NCI-H2081 (cell line): ENCODE measurements at places on chromosomes 3 and 15.

DNA sequence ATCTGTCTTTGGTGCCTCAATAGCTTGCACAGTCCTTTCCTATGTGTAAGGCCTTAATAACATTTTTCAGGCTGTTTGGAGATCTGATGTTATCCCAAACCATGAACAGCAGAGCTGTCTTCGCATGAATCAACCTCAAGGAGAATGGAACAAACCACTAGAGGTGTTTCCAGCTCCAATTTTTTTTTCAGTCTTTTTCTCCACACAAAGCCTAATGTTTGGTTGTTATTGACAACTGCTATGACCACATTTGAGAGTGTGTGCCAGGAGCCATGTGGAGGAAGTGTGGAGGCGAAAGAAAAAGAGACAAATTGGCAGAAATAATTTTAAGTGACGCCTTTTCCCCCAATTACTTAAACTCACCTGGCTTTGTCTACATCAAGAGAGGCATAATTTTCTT is 38.7 kb downstream of the RTP4 start:
- no peak for DNase-seq

DNA sequence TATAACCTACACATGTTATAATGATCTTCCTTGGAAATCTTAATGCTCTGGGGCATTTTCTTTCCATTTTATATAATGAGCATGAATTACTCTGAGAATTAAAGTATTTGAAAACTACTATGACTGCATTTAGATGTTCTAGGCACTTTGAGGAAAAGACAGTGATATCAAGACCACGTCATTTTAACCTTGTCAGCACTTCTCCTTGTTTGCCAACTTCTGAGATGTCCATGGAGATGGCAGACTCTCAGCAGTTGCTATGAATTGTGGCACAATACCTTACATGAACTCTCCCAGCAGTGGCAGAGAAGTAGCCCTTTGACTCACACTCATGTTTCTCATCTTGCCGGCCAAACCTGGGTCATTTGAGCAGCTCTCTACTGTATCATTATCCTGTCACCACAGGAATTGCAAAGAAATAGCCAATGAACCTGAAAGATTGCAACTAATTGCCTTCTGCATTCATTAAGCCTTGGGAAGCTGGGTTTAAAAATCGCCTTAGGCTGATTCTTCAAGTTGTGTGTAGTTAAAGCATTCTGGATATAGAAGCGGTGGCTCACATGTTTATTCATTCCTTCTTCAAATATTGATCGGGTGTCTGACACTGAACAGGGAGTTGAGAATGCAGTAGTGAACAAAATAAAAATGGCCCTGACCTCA is 272.2 kb upstream of the CFAP20DC start:
- no peak for DNase-seq

DNA sequence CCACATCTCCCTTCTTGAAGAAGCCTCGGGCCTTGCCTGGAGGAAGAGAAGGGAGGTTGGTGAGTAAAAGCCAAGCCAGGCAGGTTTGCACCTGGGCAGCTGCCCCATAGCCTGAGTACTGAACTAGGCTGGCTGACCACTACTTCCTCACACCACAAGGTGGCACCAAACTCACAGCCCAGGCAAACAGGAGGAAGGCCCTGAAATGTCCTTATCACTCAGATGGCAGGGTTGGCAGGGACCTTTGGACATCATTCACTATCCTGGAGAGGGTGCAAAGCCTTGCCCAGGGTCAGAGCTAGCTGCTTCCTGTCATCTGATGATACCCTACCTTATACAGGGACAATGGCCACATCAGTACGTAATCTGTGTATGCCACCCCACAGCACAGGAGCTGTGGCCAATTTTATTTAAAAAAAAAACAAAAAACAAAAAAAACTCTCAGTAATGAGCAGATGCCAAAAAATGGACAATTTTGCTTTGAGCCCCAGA is 2.2 kb upstream of the GRAMD2A start:
- peak; percentile 75 for DNase-seq

DNA sequence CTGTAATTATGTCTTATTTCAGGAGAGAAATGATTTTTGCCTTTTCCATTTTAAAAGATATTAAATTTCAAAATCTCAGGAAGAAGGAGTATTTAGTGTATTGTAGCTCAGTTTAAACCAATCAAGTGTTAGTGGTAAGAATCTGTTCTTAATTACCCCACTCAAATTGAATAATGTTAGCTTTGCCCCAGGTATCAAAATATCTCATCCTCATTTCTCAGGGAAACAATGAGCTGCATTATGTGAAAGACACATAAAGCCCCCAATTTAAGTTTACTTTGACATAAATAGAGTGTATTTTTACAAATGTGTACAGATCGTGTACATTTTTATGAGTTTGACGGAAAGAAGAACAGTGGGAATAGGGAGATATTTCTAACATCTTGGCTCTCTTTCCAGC is 317.4 kb upstream of the RARB start:
- no peak for DNase-seq

DNA sequence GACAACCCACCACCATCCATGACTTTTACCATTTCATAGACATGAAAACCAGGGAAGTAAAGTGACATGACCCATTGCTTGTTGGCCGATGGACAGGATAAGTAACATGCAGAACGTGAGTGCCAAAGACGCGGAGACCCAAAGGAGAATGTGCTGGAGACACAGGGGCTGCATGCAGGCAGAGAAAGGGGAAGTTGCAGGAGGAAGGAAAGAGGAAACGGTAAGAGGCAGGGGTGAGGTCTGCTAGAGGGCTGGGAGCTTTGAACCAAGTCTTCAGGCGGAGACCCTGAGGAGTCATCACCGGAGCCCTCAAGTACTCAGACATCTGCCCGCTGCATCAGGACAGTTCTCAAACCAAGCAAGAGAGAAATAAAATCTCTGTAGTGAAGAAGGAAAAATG is 34.9 kb downstream of the MAGEF1 start:
- DNase-seq = no peak

- DNase-seq = peak; percentile 39
Observed at GRCh38 chr15:34336991-34337556, 507 bp downstream of the SLC12A6 start.

DNA sequence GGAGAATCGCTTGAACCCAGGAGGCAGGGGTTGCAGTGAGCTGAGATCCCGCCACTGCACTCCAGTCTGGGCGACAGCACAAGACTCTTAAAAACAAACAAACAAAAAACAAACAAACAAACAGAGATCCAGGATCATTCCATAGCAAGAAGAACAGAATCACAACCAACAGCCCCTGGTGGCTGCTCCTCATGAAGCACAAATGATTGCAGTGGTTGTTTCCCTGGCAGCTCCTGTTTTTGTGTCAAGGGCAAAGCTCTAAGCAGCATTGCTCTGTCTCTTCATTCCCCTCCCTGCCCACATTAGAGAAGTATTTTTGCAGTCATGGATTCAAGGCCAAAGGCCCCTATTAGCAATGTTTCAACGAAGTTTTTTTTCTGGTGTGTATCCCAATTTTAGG is 25.8 kb upstream of the BLM start:
- DNase-seq = no peak

GRCh38 chr15:52527911-52528563 is 643 bp downstream of the MYO5A start:
- DNase-seq = peak; percentile 33

- no peak for DNase-seq
Observed at GRCh38 chr3:168124291-168124690, 28.6 kb upstream of the GOLIM4 start.

DNA sequence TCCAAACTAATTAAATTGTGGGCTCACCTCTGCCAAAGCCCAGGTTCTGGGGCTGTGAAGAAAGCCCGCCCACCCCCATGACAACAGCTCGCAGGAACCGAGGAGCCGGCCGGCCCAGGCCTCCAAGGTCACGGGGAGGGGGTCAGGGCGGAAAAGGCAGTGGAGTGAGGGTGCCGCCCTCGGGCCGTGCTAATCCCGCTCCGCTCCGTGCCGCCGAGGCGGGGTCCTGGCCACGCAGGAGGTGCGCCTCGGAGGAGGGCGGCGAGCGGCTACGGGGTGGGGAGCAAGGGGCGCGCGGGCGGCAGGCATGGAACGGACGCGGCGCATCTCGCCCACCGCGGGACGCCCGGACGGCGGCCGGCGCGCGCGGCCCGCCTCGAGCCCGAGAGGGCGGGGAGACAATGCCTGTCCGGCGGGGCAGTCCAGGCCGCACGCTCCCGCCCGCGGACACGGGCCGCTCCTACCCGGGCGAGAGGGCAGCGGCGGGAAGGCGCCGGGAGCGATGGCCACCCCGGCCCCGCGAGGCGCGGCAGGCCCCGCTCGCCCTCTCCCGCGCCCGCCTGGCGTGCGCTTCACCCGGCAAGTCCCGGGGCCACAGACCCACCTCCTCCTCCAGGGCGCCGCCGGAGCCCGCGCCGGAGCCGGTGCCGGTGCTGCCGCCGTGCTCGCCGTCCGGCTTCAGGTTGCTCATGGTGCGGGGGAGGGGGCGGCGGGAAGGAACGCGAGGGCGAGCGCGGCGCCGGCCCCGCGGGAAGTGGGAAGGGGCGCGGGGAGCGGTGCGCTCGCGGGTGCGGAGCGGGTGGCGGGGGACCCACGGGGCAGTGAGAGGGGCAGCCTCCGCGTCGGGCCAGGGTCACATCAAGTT is 528 bp downstream of the RBPMS2 start:
- DNase-seq = no peak

- DNase-seq = no peak
Observed at GRCh38 chr3:188854772-188855149, 317.0 kb upstream of the TPRG1 start.

DNA sequence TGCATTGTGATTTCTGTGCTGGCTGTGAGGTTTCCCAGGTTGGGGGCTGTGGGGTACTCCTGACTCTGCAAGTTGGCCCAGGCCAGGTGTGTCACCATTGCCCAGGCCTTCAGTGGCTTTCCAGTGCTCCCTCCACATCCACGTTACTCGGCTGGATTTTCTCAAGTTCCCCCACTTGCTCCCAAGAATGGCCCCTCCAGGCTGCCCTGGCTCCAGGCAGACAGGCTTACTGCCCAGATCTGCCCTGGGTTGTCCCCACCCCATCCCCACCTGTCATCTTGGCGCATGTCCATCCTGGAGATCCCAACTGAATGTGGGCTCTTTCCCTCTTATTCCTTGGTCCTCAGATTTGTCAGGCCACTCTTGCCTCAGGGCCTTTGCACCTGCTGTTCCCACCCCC is 3.6 kb downstream of the APBA2 start:
- no peak for DNase-seq

GRCh38 chr15:90934256-90934948 is 683 bp upstream of the UNC45A start:
- peak; percentile 92 for DNase-seq

DNA sequence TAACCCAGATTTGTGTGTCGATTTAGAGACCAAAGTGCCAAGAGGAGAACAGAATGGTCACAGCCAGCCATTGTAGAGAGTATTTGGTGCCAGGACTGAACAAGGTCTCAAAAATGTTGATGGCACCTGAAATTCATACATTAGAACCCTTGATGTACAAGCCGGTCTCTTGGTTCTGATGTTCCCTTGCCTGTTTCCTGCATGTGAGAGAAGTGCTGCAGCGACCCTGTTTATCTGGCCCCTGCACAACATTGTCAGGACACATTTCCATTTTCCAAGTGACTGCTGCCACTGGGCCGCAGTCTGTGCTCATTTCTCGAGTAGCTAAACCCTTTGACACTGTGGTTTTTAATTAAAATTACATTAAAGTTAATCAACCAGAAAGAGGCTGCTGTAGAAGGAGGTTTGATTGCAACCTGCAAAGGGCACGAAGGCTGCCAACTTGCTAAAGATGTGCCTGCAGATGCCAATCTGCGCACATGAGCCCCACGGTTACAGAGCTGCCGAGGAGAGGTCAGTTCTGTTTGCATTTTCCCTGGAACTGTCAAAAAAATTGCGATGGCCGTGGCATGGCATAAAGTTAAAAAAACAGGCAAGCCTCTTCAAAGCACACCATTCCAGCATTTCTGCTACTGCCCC is 136.4 kb upstream of the CMC1 start:
- DNase-seq = no peak

GRCh38 chr3:196969134-196969659 is 564 bp upstream of the PIGZ start:
- peak; percentile 41 for DNase-seq

DNA sequence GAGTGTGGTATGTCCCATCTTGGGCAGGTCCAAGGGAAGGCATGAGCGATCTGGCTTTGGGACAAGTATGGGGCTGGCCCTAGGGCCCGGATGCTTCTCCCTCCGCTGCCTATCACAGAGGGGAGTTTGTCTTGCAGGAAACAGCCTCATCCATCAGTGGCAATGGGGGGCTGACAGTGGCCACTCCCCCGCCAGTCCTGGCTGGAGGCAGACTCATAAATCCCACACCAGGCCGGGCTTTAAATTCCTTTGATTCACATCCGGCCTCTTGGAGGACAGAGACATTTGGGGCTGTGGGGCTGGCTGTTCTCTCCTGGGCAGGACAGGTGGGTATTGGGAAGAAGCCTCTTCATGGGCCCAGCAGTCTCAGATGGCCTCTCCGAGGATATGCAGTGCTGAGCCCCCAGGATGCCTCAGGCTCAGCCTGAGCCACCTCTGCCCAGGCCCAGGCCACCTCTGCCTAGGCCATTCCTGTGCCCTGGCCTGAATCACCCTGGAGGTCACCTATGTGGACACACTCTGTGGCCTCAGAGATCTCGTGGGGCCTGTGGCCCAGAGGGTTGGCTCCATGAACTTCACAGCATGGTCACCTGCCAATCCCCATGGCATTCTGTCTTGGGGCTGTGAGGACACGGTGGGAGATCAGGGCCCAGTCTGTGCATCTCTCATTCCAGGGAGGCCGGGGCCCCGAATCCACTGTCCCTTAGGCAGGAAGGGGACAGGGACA is 84.2 kb upstream of the GOLGA6L4 start:
- DNase-seq = no peak

GRCh38 chr3:4690277-4690676 is 197.1 kb downstream of the ITPR1 start:
- DNase-seq = no peak

DNA sequence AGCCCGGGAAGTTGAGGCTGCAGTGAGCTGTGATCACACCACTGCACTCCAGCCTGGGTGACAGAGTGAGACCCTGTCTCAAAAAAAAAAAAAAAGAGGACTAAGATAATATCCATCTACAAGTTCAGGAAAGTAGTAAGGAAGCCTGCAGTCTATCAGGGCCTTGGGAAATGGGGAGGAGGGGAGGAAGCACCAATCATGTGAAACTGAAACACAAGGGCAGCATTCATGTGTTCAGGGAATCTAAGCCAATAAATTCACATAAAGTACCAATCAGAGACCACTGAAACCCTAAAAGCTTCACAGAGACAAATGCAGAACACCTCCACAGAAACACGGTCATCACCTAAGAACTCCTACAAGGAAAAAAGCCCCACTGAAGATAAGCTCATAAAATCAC is 22.9 kb upstream of the HHATL start:
- no peak for DNase-seq

DNA sequence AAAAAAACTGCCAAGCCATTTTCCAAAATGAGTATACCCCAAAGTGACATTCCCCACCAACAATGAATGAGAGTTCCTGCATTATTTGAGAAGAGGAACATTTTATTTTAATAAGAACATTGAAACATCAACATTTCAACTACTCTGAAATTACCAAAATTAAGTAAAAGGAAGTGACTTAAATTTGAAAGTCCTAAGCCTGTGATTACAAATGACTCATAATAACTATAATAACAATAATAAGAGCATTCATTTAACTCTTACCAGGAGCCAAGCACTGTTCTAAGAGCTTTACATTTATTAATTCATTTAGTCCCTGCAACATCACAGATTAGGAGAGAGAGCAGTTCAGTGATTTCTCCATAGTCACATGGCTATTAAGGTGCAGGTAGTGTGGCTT is 32.4 kb downstream of the LRRC28 start:
- no peak for DNase-seq

GRCh38 chr3:19272296-19272695 is 124.0 kb downstream of the KCNH8 start:
- no peak for DNase-seq

GRCh38 chr3:134471521-134472193 is 14.1 kb downstream of the ANAPC13 start:
- no peak for DNase-seq
